ENCODE measurements at places on chromosomes 3 and 15. TPM values are rescaled to one million over a fixed set of nuclear protein-coding genes. Genes with fewer than 3 reads are reported as not detected.
A peak's percentile ranks its signal among the peaks of the same experiment; 100 is the strongest.

The PLSCR5 gene
- total RNA-seq = not detected

- H3K4me1 ChIP-seq = peaks cover 45% of the 10 kb centered on the region
- peak overlapping the region; percentile 74 for H3K27ac ChIP-seq
- peak overlapping the region; percentile 78 for H3K4me3 ChIP-seq
- H3K27me3 ChIP-seq = peaks cover 13% of the 10 kb centered on the region
Measured at GRCh38 chr3:197554196-197554561, 1.6 kb downstream of the BDH1 start.

The GXYLT2 gene
- 5.1 TPM for total RNA-seq

GRCh38 chr15:48510976-48511375 lies 134.5 kb downstream of the FBN1 start:
- no peaks in the 10 kb centered on the region for H3K4me1 ChIP-seq
- no peak for DNase-seq
- no peaks in the 10 kb centered on the region for H3K27me3 ChIP-seq
- no peak overlapping the region for H3K4me3 ChIP-seq
- H3K27ac ChIP-seq = no peak overlapping the region
- H3K36me3 ChIP-seq = no peaks in the 10 kb centered on the region

DNA sequence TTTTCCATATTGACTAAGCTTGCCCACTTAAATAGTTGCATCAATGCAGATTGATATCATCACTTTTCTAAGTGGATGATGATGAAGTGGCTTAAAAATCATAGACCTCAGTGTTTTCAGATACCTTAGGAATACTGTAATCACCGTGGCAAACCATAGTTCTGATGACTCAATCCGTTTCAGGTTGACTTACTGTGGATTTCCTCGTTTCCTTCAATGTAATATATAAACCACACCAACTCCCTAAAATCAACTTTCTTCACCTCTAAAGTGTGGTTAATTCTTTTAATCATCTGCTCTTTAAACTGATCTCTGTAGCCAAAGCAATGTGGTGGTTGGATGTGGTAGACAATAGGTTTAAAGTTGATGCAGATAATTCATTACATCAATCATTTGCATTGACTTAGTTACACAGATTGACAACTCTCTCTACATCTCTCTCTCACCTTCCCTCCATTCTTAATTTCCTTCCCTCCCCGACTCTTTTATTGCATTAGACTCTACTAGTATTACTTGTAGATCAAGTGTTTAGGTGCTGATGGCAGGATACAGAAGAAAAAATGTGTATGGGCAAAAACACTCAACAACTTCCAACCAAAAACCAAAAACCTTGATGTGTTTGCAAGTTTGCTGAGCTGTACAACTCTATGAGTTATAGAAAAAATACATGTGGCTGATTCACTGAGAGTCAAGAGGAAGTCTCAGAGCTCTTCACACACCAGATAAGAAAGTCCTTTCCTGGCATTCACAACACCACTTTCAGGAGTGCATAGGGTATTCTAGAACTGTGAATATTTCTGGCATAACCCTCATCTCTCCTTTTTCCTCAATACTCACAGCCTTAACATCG lies 243.5 kb downstream of the NFKBIZ start:
- H3K27ac ChIP-seq = no peak overlapping the region
- no peaks in the 10 kb centered on the region for H3K36me3 ChIP-seq
- no peak overlapping the region for H3K4me3 ChIP-seq
- DNase-seq = no peak
- no peaks in the 10 kb centered on the region for H3K27me3 ChIP-seq

The IL12A gene
- total RNA-seq = 0.69 TPM

The CCR3 gene
- total RNA-seq = not detected

- H3K27ac ChIP-seq = no peak overlapping the region
- H3K4me3 ChIP-seq = no peak overlapping the region
- H3K36me3 ChIP-seq = no peaks in the 10 kb centered on the region
Measured at GRCh38 chr3:117600112-117600511, 890.5 kb downstream of the TUSC7 start.

The RAB11A gene
- 239 TPM for total RNA-seq

- H3K27ac ChIP-seq = no peak overlapping the region
- no peak for DNase-seq
- H3K4me3 ChIP-seq = no peak overlapping the region
- no peaks in the 10 kb centered on the region for H3K27me3 ChIP-seq
Measured at GRCh38 chr3:183272791-183273190, 19.7 kb downstream of the B3GNT5 start.

GRCh38 chr3:112379020-112379690 lies 46.2 kb downstream of the CD200 start:
- no peaks in the 10 kb centered on the region for H3K27me3 ChIP-seq
- peak; percentile 24 for DNase-seq
- no peak overlapping the region for H3K27ac ChIP-seq
- H3K4me1 ChIP-seq = peaks cover 30% of the 10 kb centered on the region
- H3K36me3 ChIP-seq = no peaks in the 10 kb centered on the region

DNA sequence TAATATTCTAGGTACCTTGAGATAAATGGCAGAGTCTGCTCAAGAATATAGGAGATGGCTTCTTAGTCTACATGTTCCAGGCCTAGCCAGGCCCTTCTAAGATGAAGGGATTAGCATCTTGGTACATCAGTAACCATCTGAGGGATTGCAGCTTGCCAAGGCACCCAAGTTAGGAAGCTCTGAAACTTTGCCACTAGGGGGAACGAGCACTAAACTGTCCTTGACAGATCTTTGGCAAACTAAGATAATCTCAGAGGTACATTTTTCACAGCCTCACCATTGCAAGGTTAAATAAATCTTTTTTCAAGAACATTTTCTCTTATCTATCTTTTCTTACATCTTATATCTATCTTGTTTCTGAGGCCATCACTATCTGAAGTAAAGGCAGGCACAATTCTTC lies 351.2 kb downstream of the RAP2B start:
- no peaks in the 10 kb centered on the region for H3K36me3 ChIP-seq
- H3K27ac ChIP-seq = no peak overlapping the region
- peak; percentile 63 for DNase-seq

The KLHL6 gene
- total RNA-seq = 0.12 TPM

DNA sequence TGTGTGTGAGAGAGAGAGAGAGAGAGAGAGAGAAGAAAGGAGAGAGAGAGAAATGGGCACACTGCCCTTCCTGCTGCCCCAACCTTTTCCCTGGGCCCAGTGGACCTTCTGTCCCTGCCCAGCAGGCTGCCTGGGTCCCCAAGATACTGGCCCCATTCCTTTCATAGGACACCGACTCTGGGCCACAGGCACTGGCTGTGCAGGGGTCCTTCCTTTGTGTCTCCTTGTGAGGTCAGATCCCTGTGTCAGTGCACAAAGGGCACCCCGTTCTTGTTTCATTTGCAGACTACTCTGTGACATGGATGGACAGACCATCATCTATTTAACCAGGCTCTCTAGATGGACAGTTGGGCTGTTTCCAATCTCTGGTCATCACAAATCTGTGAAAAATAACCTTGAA lies 21.3 kb upstream of the KLF13 start:
- DNase-seq = no peak
- H3K27ac ChIP-seq = no peak overlapping the region
- no peaks in the 10 kb centered on the region for H3K36me3 ChIP-seq
- peaks cover 65% of the 10 kb centered on the region for H3K4me1 ChIP-seq

DNA sequence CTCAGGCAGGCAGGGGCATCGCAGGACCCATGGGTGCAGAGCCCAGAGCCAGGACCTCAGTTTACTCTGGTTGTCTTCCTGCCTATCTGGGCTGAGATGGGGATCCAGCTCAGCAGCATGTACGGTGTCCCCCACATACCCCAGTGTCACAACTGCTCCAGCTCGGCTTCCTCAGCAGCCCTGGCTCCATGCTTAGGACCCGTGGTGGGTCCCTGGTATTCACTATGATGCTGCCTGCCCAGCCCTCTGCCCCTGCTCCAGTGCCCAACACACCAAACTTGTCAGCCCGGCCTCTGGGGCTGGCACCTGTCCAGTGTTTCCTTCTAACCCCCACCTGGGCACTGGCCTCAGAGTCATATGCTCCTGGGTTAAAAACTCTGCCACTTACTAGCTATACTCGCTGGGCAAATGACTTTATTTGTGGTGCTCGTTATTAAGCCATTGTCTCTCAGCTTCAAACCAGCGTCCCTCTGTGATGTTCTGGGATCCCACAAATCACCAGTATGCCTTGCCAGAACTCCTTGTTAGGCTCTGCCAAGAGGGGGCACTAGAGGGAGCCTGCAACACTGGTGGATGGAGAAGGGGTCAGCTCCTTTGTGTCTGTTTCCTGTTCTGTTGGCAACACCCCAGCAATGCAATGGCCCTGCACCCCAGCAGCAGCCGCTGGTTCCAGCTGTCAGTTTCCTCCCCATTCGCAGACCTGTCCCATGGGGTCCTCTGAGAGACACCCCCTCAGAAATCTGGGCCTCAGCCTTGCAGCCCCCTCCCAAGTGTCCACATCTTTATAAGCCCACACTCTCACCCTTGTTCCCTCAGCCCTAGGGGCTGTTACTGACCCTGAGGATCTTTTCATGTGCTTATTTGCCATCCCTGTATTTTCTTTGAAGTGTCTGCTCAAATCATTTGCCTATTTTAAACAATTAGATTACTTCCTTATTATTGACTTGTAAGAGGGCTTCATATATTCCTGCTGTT lies 24.1 kb upstream of the MRPS22 start:
- H3K4me1 ChIP-seq = peaks cover 7% of the 10 kb centered on the region
- H3K27ac ChIP-seq = no peak overlapping the region
- H3K36me3 ChIP-seq = no peaks in the 10 kb centered on the region
- peak; percentile 93 for DNase-seq
- no peaks in the 10 kb centered on the region for H3K27me3 ChIP-seq

The ZBED2 gene
- total RNA-seq = not detected

The ROPN1 gene
- 0.27 TPM for total RNA-seq

DNA sequence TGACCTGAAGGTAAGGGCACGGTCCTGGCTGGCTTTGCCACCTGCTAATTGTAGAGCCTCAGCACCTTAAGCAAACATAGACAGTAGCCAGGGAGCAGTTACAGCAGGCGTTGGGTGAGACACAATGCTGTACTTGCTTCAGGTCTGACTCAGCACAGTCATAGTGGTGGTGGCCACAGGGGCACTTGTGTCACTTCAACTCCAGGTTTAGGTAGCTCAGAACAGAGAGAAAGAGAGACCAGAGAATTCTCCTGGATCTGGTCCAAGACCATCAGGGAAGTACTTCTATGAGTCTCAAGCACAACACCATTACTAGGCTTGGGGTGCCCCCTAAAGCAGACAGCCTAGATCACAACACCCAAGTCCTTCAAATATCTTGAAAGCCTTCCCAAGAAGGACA lies 204.4 kb downstream of the OTOL1 start:
- H3K4me3 ChIP-seq = no peak overlapping the region
- peak; percentile 69 for DNase-seq
- H3K27me3 ChIP-seq = no peaks in the 10 kb centered on the region
- no peaks in the 10 kb centered on the region for H3K36me3 ChIP-seq
- H3K4me1 ChIP-seq = no peaks in the 10 kb centered on the region

Measured in GM23338 (cell line).